ENCODE measurements at places on chromosomes 6 and 20. TPM values are rescaled to one million over a fixed set of nuclear protein-coding genes. Genes with fewer than 3 reads are reported as not detected.

DNA sequence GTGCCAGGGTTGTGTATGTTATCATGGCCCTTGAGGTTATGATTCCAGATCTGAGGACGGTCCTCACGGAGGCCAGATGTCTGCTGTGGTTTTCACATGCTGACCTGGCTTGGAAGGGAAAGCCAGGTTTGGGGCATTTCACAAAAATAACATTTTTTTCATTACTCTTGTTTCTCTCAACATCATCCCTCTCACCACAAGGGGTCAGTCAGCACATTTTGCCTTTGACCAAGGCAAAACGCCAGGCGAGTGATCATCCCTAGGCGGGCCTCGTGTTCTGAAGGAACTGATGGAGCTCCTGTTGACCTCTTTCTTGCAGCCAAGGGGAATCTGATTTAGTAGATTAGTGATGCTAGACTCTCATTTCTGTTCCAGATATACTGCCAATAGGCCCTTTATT lies 133.5 kb downstream of the TBC1D7 start:
- DNase-seq, result peak; percentile 53

GRCh38 chr6:125815080-125815910 lies 24.5 kb downstream of the NCOA7 start:
- DNase-seq, result no peak

DNA sequence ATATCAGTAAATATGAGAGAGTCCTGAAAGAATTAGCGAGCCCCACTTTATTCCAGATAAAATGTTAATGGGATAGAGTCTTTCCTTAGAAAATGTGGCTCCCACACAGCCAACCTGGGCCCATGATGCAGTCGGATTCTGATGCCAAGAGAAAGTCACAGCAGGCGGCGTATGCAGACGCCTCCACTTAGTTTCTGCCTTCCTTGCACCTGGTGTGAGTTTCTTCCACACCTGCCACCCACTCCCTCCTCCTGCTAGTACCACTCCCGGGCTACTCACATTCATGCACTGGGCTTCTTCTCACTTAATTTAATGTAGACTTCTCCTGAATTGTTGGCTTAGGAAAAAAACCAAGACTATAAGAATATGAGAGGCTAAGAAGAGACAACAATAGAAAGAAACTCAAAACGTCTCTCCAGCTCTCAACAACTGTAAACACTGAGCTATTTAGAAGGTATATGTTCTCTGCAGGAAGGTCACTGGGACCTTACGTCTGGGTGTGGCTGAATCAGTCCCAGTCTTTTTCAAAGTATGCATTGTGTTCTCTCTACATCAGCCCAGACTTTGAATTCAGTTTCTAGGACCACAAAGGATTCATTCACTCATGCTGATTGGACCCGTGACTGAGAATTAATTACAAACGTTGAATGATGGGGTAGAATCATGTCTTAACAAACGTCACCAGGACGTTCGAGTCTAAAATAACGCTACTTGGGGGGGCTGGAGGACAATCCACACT lies 70.4 kb downstream of the GCNT2 start:
- DNase-seq, result no peak

DNA sequence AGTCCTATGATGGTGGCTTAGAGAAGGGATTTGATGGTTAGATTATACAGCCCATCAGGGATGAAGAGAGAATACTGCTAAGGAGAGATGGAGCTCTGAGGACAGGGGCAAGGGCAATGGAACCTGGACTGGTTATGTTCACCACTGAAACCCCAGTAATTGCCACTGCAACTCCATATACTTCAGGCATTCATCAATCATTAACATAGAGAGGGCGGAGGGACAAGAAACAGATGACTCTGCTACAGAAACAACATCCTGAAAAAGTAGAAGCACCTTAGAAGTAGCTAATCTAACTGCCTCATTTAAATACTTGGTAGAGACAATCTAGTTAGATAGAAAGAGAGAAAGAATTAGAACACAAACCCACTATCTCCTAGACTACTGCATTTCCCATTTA lies 89.8 kb downstream of the MDN1 start:
- no peak for DNase-seq

- DNase-seq, result no peak
Observed at GRCh38 chr6:87588756-87589407, 905 bp downstream of the RARS2 start.

DNA sequence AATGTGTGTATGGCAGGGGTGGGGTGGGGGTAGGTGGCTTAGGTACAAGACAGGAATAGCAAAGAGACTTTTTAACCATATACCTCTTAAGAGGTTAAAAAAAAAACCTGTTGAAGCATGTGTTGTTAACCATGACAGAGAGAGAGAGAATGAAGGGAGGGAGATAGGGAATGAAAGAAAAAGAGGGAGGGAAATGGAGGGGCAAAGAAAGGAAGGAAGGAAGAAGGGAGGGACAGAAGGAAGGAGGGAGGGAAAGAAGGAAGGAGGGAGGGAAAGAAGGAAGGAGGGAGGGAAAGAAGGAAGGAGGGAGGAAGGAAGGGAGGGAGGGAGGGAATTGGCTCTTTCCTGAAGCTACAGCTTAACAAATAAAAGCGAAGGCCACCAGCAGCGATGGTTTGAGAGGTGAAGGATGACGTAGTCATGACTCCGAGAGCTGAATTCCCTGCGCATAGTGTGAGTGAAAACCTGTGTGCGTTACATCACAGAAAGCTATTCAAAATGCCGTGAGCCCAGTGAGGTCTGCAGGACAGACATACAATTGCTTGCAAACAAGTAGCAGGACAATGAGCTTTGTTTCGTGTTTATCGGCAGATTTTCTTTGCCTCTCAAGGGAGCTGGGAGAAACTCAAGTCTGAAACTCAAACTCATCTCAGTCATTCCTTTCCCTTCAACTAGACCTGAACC lies 88.6 kb upstream of the NEDD9 start:
- DNase-seq, result no peak

- no peak for DNase-seq
Observed at GRCh38 chr6:39917329-39917728, 16.9 kb downstream of the MOCS1 start.

DNA sequence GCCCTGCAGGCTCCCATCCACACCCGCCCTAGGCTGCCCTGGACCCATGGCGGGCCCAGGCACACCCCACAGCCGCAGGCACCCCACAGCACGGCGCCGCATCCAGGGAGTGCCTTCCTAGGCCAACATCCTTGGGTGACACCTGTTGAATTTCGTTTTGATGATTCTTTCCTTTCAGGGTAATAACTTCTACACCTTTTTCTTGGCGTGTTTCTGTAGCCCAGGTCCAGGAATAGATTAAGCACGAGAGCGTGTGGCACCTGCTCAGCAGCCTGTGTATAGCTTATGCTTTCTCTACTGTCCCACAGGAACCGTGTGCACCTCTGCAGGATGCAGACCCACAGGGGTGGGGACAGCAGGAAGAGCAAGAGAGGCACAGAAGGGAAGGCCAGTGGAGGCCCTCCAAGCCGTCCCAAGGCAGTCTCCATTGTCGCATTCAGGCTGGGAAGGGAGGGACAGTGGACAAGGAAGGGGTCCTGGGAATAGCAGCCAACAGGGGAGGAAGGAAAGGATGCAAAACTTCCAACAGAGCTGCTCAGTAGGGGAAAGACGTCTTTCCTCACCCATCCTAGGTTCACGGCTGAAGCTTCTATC lies 118.1 kb upstream of the AFDN start:
- DNase-seq, result no peak

DNA sequence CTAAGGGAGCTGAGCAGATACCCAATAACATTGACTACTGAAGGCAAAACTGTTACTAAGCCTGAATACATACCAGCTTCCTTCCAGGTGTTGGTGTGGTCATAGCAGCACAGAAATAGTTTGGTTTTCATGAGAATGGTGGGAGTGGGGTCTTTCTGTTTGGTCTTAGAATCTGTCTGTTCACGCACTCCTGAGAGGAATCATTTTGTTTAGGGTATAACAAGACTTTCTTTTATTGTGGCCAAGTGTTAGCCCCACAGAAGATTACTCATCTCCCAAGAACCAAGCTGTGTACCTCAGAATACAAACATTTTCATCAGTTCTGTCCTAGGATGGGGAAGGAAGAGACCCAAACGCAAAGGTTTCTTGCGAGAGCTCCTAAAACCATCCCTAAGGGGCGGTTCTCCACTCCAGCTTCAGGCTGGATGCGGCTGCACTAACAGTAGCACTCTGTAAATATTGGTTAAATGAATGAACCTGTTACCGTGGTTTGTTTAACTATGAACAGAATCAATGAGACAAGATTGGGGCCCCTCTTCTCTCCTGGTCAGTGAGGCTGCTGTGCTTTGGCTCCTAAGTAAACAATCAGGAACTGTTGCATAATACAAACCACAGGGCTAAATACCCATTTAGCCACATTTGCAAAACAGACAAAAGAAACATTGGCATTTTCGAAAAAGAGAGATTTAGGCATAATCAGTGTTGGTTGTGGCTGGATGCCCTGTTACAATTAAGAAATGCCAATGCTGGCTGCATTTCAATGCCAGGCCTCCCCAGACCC lies 44.9 kb downstream of the SNAP25 start:
- no peak for DNase-seq

DNA sequence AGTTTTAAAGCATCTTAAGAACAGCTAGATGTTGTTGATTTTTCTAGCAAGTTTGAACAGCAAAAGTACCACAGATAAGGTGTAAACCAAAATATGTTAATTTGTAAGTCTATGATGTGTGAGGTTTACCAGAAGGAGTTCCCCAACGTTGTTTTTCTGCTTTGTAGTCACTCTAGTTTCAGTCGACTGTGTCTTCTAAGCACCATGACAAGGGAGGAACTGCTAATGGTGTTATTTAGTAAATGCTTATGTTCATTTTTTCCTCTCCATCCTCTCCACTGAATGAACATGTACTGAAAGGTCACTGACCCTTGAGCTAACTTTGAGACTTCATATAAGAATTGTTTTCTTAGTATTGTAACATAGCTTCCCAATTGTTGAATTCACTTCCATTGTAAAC lies 3.0 kb downstream of the ENPP3 start:
- no peak for DNase-seq

The ALDH5A1 gene
- 10.4 TPM for total RNA-seq

The TP53TG5 gene
- total RNA-seq, result not detected
